Left cardiac atrium (tissue), 4 donors: ENCODE measurements at places on chromosomes 6 and 20. TPM values are rescaled to one million over a fixed set of nuclear protein-coding genes. Genes with fewer than 3 reads are reported as not detected.

- DNase-seq = no peak
Observed at GRCh38 chr20:64092258-64093012, 8.2 kb upstream of the LKAAEAR1 start.

- no peak for DNase-seq
Observed at GRCh38 chr6:7135755-7136154, 28.0 kb downstream of the RREB1 start.

GRCh38 chr6:1952740-1953360 lies 292.6 kb downstream of the GMDS start:
- no peak for DNase-seq

DNA sequence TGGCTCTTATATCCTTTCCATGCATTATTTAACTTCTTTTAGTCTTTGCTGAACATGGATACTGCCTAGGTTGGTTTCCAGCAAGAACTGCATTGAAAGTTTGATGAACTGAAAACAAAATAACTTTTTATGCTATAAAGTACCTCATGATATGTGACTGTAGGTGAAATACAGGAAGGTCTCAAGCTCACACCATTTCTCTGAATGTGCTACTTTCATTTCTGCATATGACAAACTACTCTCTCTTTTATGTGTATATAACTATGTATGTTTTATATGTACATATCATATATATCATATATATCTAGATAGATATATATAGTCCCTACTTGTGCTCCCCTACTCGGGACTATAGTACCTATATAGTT lies 65.9 kb downstream of the AIG1 start:
- DNase-seq = no peak

- peak; percentile 10 for DNase-seq
Observed at GRCh38 chr20:32495217-32495565, 89.9 kb downstream of the NOL4L start.

DNA sequence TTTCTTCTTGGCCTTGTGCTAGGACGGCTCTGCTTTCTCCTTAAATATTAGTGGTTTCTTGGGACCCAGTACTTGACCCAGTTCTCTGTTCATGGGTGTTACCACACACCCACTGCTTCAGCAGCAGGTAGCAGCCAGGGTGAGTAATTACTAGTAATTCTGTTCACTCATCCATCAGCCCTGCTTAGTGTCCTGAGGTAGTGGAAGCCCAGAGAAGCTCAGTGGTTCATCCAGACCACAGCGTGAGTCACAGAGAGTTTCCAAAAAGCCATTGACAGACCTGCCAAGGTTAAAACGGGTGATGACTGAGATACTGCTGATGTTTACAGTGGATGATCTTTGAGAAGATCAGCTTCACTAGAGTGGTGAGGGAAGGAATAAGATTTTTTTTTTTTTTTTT lies 51.7 kb upstream of the HINT3 start:
- DNase-seq = no peak

DNA sequence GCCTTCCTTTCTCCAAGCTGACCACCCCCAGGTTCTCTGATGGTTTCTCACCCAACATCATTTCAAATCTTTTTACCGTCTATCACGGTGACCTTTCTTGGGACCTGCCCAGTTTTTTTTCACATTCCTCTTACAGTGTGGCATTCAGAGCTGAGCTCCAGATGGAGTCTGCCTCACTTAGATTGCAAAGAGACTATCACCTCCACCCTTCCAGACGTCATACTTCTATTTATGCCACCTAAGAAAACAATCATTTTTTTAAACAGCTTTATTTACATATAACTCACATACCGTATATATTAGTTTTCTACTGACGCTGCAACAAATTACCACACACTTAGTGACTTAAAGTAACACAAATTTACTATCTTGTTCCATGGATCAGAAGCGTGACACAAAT lies 32.3 kb upstream of the CTNNBL1 start:
- DNase-seq = no peak

GRCh38 chr20:63280929-63281545 lies 8.4 kb downstream of the ARFGAP1 start:
- no peak for DNase-seq

DNA sequence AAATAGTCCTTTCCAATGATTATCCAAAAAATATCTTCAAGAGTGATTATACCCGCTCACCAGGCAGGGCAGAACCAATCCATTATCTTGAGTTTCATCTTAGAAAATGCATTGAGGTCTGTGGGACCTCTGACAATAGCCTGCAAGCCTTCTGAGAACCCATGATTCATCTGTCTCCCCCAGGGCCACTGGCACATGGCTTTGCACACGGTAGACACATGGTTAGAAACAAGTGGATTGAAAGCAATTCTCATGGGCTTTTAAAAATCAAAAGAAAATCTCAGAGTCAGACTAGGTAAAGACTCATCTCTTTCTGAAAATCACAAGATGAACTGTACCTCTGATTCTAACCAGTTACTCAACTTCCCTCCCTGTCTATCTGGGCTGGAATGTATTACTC lies 15.5 kb downstream of the GNAS-AS1 start:
- DNase-seq = no peak

- no peak for DNase-seq
Observed at GRCh38 chr6:97864826-97865225, 581.8 kb upstream of the MMS22L start.

DNA sequence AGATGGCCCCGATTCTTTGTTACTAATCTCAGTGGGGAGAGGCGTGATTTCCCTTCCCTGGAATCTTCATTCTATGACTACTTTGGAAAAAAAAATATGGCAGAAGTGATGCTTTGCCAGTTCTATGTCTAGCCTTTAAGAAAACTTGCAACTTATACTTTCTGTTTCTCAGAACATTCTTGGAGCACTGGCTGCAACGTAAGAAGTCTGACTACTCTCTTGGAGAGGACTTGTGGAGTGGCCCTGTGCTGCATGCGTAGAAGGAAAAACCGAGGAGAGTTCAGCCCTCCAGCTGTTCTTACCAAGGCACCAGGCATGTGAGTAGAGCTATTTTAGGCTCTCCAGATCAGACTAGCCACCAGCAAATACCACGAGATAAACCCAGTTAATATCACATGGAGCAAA lies 77.6 kb upstream of the STXBP5 start:
- no peak for DNase-seq

DNA sequence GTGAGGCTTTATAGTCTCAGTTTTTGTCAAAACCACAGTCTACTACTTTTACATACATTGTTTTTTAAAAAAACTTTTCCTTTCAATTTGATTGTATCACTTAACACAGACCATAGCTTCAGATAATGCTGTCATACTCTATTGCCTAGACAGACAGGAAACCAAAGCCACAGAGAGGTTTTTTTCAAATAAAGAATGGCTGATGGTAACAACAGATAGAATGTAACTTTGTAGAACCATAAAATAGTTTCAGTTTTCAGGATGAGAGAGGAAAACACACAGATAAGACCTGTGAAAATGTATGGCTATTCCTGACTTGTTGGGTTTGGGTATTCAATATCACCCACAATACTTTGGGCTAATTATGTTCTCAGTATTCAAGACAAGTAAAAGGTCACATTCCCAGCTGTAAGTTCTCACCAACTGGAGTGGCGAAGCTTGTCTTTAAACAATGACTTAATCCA lies 94.0 kb downstream of the ADGRG6 start:
- DNase-seq = no peak

GRCh38 chr20:9927224-9927623 lies 88.3 kb upstream of the PAK5 start:
- no peak for DNase-seq

- no peak for DNase-seq
Observed at GRCh38 chr6:123276546-123276980, 280.5 kb downstream of the CLVS2 start.

DNA sequence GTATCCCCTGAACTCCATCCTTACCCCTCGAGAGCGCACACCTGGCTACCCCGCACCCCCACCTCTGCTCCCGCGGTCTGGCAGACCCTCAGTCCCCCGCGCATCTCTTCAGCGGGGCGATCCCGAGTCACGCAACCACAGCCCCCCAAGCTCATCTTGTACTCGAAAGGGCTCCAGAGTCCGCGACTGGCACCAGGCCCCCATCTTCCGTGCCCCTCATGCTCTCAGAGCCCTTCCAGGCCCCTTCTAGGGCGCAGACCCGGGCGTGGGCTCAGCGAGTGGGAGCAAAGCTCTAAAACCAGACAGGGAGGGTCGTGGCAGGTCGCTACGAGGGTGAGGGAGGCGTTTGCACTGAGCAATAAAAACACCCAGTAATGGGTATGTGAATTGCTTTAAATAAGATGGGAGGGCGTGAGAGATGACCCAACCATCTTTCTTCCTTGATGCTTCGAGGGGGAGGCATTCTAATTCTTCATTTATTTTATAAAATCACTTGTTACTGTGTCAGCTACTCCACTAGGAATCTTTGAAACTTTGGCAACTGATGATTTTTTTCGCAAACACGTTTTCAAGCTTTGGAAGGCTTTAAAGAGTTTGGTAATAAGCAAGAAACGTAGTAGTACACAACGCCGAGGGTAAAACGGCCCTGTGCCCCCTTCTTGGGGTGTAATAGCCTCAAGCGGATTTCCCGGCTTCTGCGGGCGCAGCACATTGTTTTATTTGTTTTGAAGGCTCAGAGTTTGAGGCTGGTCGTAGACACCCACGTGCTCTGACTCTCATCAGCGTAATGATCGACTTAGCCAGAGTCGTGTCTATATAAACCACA lies 42.6 kb upstream of the SUPT3H start:
- DNase-seq = peak; percentile 21

DNA sequence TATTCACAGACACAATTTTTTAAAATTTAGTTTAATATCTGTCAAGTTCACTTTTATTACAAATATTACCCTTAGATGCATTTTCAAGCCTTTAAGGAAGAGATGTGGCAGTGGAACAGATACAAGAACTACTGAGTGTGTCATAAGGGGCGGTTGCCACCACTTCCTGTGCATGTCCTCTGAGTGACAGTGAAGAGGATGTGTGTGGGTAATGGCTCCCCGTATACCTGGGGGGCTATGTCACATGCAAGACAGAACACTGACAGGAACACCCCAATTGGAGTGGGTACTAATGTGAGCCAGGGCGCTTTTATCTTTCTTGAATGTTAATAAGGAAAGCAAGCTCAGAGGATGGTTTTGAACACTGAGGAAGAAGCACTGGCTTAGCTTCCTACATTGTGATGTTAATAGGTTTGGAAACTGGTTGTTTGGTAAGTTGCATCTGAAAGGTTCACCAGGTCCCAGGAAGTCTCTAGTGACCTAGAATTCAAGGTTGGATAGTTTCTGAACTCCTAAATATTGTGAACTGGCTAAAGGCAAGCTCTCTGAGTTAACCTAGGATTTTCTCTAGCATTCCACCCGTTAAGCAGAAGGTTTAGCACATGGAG lies 83.4 kb upstream of the ASF1A start:
- DNase-seq = no peak

DNA sequence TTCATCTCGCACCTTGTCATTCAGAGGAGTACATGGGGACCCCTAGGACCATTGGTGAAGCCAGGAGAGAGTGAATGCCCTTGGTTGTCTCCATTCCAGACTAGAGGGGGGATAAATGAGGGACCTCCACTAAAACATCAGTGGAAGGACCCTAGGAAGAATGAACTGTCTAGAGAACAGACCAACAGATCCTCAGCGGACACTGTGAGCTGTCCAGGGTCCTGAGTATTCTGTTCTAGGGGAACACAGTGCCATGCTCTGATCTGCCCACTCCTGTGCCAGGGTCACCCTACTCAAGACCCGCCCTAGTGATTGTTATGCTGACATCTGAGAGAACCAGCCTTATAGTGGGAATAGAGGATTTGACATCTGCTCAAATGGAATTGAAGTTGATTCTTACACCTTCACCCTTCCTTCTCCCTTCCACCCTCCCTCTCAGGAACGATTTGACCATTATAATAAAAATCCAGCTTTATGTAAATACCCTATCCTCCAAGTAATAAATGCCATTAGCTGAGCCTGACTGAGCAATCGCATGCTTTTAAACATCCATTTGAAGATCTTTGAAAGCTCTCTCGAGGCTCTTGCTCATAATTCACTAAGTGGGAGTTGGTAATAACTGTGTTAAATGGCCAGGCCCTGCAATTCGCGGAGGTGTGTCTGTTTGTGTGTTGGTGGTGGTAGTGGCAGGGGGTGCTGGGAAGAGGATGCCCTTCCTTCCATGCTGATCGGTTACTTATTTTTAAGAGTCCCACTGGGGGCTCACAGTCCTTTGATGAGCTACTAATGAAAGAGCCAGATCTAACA lies 43.6 kb upstream of the SLC32A1 start:
- peak; percentile 26 for DNase-seq

GRCh38 chr20:50460608-50461267 lies 49.4 kb upstream of the PTPN1 start:
- DNase-seq = peak; percentile 92

GRCh38 chr6:21382821-21383449 lies 210.6 kb upstream of the SOX4 start:
- DNase-seq = no peak

DNA sequence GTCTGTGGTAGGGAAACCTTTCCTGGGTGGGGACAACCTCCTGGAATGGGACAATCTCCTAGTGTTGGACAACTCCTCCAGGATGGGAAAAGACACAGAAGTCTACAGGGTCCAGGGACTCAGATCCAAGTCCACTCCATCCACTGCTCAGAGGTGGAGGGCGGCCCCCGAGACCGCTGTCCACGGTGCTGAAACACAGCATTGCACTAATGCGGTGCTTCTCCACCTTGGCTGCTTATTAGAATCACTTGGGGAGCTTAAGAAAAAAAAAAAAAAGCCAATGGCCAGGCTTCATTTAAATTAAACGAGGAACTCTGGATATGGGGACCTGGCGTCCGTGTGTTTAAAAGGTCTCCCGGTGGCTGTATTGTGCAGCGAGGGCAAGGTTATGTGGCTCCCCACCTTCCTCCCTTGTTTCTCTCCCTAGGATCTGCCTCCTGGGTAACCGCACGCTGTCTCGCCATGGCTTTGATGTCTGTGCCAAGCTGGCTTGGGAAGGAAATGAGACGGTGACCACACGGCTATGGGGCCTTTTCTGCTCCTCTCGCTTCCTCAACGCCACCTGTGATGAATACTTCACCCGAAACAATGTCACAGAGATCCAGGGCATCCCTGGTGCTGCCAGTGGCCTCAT lies 12.0 kb downstream of the SLC12A5 start:
- DNase-seq = no peak

GRCh38 chr6:43695215-43695966 lies 7.8 kb upstream of the MRPS18A start:
- no peak for DNase-seq

Gene PRL
- total RNA-seq = not detected

Gene MCHR2
- not detected for total RNA-seq

Gene KIF13A
- total RNA-seq = 60.5 TPM

Gene SPTLC3
- 6.8 TPM for total RNA-seq

Gene PSORS1C2
- not detected for total RNA-seq

Gene ISM1
- total RNA-seq = 1.7 TPM

Gene MCCD1
- total RNA-seq = not detected

Gene C20orf96
- 5.5 TPM for total RNA-seq

Gene C6orf15
- total RNA-seq = not detected

Gene MACROD2
- total RNA-seq = 1.3 TPM
